ENCODE measurements at places on chromosomes 1 and 21.

GRCh38 chr1:191368891-191369654 lies 789.2 kb upstream of the RGS18 start:
- DNase-seq: no peak

- no peak for DNase-seq
Measured at GRCh38 chr1:167528057-167528728, 9.9 kb upstream of the CD247 start.

DNA sequence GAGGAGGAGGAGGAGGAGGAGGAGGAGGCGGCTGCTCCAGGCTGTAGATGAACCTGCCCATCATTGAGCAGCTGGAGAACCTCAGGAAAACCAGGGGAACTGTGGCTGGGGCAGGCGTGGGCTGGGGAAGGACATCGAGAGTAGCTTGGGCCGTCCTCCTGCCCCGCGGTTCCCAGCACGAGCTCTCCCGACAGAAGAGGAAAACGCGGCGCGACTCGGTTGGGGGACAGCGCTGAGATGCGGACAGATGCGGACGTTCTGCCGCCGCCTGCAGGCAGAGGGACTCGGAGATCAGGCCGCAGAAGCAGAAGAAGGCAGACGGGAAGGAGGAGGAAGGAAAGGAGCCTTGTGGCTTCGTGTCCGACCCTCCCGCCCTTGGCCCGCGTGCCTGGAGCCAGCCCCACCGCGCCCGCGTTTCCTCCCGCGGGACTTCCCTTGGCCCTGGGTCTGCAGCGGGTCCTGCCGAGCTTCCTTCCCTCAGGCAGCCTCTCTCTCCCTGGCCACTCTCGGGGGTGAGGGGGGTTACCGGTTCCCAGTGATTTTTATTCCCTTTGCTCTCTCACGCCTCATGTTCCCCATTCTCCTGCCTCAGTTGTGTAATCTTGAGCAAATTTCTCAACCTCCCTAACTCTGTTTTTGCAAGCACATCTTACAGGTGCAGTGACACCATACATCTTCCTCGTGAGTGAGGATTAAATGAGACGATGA lies 1.7 kb upstream of the TNFRSF9 start:
- DNase-seq: peak; percentile 34

DNA sequence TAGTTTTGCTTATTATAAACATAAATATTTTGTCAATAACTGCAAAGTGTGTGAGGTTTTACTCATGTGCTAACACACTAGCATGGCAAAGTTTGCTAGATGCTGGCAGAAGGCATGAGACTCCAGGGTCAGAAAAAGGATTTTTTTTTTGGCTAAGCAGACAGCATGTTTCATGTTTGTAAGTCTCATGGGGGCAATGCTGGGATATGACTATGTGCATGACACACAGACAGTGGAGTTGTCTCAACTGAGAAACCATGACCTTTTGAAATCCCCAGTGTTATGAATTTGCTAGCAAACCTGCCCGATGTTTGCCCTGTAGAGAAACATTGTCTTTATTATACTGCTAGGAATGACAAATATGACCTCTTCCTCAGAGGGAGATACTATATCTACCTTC lies 448.2 kb downstream of the BRINP3 start:
- no peak for DNase-seq

DNA sequence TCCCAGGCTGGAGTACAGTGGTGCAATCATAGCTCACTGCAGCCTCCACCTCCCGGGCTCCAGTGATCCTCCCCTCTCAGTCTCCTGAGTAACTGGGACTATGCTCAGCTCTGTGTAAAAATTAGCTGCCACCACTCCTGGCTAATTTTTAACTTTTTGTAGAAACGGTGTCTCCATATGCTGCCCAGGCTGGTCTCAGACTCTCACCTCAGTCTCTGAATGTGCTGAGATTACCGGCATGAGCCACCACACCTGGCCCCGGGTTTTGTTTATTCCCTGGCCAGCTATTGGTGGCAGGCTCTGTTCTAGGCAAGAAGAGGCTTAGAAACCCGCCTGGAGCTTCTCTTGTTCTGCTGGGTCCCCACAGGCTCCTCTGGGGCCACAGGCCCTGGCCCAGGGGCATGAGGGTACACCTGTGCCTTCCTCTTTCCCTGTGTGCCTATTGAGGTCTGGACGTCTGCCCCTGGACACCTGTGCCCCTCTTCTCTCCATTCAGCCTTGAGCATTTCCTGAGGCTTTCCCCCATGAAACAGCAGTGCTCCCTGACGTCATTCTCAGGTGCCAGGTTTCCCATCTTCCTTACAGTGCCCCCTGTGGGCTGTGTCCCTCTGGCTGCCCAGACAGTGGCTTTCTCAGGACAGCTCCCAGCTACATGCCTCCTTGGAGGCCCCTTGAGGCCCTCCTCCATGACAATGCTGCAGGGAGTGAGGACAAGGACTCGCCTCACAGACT lies 57.5 kb downstream of the PCP4 start:
- no peak for DNase-seq

- DNase-seq: no peak
Measured at GRCh38 chr1:7113822-7114221, 328.6 kb downstream of the CAMTA1 start.

DNA sequence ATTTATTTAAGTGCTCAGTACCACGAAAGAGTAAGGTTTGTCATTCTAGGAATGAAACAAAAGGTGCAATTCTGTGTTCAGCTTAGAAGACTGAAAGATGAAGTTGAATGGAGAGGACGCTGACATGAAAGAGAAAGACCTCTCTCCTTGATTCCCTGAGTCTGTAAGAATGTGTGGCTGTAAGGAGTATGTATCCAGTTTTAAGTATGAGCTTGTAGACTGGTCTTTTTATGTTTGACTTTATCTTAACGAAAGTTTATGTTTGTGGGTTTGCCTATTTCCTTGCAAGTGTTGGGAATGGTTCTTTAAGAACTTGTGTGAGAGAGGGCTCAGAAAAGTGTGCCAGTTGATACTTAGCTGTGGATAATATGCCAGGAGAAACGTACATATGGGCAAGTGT lies 1.4 kb downstream of the CHD1L start:
- DNase-seq: no peak

GRCh38 chr1:30656171-30656940 lies 67.0 kb downstream of the MATN1 start:
- DNase-seq: no peak

DNA sequence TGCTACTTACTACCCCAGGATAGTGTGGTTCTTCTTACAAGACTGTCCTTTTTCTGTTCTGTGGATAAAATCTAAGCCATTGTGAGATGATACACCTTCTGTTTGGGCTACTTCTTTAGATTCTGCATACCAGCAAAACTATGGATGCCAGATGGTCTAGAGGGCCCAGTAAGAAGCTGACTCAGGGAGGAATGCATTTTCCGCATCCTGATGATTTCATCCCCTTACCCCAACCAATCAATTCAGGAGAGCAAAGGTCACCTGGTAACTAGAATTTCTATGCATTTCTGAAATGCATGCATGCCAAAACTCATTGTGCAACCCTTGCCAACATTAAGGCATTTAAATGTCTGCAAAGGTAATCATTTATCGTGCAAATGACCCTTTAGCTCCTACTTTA lies 285.7 kb upstream of the ZP4 start:
- no peak for DNase-seq

- DNase-seq: no peak
Measured at GRCh38 chr1:7719468-7720094, 51.5 kb upstream of the VAMP3 start.

GRCh38 chr1:62462370-62462769 lies 25.5 kb downstream of the USP1 start:
- DNase-seq: no peak

DNA sequence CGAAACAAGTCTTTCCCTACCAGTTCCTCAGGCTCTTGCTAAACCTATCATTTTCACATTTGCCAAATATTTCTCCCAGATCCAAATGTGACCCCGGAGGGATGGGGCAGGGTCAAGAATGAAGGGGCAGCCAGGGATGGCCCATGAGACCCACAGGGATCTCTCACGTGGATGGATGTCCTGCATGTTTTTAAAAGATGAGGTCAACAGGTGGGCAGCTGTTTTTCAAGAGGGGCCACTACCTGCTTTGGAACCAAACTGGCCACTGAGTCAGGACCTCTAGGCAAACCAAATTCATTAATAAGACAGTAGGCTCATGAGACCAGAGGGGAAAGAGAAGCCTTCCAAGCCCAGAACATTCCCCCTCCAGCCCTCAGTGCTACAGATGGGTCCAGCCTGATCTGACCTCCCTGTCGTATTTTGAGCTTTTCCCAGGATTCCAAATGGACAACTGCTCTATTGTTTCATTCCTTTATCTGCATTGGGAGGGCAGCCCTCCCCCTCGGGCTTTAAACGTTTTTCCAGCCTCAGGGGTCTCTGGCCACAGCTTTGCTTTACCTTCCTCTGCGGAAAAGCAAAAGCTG lies 252.5 kb upstream of the IRF2BP2 start:
- no peak for DNase-seq

GRCh38 chr1:60581455-60582220 lies 500.7 kb upstream of the NFIA start:
- DNase-seq: no peak

GRCh38 chr1:81052162-81052561 lies 748.6 kb upstream of the ADGRL2 start:
- no peak for DNase-seq

DNA sequence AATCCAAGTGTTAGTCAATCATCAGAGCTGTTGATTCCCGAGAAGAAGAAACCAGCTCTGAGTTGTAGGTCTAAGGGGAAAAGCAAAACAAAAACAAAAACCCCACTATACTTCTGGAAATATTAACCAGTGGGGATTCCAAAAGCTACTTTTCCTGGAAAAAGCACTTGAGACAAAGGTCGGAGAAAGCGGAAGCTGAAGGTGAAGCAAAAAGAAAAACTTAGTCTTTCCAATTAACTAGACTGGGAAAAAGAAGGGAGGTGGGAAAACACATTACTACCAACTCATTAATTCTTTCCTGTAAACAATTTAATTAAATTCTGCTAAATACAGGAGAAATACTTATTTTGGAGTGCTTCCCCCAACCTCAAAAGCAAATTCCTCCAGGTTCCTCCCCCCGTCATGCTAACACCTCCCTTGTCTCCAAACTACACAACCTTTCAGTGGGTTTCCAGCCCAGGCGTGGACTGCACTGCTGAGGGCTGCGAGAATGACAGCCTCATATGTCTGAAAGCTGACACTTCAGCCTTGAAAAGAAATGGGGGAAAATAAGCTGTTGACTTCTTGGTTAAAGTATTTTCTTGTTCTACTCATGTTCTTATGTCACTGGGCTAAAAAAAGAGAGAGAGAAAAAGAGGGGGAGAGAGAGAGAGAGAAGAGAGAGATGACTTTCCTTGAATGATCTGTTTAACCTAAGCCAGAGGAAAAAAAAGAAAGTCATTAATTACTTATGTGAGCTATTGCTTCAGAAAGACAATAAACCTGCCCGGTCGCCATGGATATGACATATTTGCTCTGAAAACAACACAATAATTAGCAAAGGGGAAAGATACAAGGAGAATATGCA lies 5.1 kb downstream of the CASZ1 start:
- no peak for DNase-seq

DNA sequence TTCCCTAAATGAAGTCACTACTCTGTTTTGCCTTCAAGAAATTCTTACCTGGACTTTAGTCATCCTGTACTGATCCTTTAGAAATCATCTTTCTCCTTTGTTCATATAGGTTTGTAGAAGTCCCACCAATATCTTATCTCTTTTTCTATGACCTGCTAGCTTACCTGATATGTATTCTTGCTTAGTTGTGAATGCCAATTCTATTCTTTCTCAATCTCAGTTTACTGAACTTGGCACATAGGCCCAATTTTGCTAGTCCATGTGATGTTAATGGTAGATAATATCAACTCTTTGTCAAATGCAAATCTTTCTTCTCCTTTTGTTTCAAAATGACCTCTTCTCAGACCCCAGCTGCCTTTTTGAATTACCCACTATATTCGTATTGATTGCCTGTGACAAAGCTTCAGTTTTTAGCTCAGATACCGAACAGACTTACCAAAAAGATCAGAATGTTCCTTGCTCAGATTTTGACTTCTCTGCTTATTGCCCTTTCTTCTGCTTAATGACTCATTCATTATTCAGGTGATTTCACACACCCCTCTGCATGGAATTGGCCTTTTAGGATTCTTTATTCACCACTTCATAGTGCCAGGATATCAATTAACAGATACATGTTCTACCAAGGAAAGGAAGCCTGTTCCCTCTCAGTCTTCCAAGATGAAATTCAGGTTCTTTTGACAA lies 20.6 kb downstream of the IPO9 start:
- DNase-seq: no peak

- no peak for DNase-seq
Measured at GRCh38 chr1:7609311-7609994, 161.6 kb upstream of the VAMP3 start.

DNA sequence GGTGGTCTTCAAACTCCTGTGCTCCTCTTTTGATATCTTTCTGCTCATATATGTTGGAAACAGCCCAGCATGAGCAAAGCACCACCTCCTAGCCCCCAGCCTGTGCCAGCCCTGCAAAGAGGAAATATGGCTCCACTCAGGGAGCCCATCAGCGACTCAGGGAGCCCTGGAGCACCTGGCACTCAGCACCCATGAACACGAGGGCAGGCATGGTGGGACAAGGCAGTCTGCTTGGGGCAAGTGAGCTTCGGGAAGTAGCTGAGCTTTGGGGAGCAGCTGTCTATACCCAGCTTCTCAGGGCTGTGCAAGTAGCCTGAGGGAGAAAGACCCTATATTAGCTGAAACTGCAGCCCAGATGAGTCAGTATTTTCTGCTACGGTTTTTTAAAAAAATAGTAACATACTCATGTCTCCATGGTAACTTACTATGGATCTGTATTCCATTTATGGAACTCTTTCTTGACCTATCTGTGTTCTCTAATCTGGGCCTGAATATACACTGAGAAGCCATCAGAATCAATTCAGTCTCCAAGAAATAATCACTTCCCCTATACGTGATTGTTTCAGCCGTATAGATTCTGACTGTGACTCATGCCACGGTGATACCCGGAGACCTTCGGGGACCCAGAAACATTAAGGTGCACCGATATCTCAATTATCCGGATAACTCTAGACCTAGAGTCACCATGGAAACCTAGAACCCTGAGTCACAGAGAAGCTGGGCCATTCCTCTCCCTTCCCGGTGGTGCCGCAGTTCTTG lies 1.5 kb upstream of the ETS2 start:
- DNase-seq: no peak

- DNase-seq: no peak
Measured at GRCh38 chr1:75559136-75559535, 51.8 kb downstream of the SLC44A5 start.

GRCh38 chr1:3282656-3283430 lies 171.6 kb upstream of the ARHGEF16 start:
- no peak for DNase-seq

DNA sequence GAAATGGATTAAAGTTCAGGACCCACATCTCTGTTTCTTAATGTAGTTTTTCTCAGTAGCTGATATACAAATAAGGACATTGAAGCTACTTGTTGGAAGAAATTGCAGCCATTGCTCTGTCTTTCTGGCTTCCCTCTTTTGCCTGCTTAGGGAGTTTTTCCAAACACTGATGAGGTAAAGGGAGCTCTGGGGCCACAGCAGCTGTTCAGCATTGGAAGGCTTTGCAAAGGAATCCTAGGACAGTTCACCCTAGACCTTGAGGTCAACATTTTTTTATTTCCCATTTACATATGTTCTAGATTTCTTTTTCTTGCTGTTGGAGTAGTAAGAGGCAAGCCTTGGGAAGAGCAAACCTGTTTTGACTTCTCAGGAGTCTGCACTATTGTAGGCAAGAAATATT lies 126.9 kb upstream of the PLPPR5 start:
- DNase-seq: no peak

Data from midbrain (tissue), 1 donor.